ENCODE measurements at places on chromosomes 2 and 18.

GRCh38 chr2:120885321-120885720 is 149.7 kb downstream of the GLI2 start:
- no peak for DNase-seq

GRCh38 chr2:168171059-168171762 is 76.2 kb downstream of the STK39 start:
- no peak for DNase-seq

DNA sequence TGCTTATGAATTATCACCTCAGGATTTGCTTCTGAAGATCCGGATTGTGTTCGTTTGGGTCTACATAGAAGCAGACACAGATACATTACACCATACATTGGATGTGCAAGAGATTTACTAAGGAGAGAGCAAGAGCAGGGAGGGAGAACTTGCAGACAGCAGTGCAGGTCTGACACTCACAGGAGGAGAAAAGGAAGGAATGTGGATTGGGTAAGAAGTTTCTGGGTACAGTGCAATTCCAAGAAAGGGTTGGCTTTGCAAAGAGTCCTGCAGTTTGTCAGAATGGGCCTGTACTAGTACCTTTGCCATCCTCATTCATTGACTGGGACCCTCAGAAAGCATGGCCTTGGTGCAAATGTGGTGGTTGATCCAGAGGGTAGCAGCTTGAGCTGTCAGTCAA is 4.8 kb upstream of the THOC1 start:
- DNase-seq = no peak

- DNase-seq = peak; percentile 55
Measured at GRCh38 chr2:176106581-176107539, at the start of gene HOXD11. HOXD11 (plus strand) TSS chr2:176107280; CDS start chr2:176107356, 76 bp downstream.

- DNase-seq = no peak
Measured at GRCh38 chr2:101762451-101763171, 65.1 kb downstream of the MAP4K4 start.

GRCh38 chr2:48572816-48573215 is 42.9 kb downstream of the STON1 start:
- no peak for DNase-seq

DNA sequence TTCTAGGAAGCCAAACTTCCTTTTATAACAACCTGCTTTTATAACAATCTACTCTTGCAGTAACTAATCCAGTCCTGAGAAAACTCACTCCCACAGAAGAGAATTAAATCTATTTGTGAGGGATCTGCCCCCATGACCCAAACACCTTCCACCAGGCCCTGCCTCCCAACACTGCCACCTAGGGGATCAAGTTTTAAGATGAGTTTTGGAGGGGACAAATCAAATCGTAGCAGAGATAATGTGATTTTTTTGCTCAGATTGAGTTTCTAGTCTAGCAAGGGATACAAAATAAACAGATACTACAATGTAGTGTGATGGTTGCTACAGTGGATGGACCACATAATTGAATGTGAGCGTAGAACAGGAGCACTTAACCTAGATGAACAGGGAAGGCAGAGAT is 52.2 kb downstream of the NCOA1 start:
- DNase-seq = no peak

GRCh38 chr2:42224422-42225067 is 55.4 kb downstream of the EML4 start:
- DNase-seq = no peak

DNA sequence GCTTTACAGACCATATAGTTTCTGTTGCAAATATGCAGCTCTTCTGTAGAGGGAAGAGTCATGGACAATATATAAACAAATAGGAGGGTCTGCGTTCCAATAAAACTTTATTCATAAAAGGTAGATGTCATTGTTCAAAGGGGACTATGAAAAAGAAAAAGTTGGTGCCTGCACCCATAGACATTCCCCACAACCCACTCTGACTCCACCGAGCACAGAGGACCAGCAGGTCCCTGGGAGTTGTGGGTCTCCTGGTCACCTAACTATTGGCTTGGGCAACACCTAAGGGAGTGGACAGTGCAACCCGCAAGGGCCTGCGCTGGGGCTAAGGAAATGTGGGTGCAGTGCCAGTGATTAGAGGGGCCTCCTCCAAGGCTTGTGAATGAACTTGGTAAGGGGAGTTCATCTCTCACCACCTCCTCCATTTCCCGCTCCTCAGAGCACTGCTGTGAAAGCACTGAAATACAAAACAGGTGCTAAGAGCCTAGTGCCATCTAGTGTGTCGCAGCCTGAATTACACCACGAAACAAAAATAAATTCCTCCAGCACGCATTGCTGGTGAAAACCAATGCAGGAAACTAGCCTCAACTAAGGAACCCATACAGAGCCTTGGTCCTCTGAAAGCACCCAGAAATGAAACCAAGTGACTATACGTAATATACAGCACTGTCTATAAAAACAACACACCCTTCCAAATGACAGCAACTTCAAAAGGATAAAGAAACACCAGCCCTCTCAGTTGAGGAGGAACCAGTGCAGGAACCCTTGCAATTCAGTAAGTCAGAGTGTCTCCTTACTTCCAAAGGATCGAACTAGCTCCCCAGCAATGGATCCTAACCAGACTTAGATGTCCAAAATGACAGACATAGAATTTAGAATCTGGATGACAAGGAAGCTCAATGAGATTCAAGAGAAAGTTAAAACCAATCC is 166.6 kb downstream of the RNF144A start:
- peak; percentile 4 for DNase-seq

- DNase-seq = no peak
Measured at GRCh38 chr2:176725873-176726645, 456.8 kb downstream of the MTX2 start.

DNA sequence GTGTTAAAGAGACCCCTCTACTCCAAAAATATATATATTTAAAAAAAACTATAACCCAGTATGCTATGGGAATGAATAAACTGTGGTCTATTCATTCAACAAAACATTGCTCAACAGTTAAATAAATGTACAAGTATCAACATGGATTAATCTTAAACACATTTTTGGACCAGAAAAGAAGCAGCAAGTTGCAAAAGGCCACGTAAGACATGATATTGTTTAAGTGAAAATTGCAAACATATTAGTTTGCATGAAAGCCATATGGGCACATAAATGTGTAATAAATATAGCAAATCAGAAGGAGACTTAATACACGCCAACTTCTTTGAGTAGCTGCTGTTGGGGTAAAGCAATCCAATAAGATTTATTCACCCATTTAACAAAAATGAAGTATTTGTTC is 321.5 kb downstream of the FBXO15 start:
- peak; percentile 55 for DNase-seq

- peak; percentile 21 for DNase-seq
Measured at GRCh38 chr2:25453199-25453905, 111.6 kb upstream of the DNMT3A start.
